Hindlimb muscle (tissue), 1 donor: ENCODE measurements at places on chromosomes 13 and 19. TPM values are rescaled to one million over a fixed set of nuclear protein-coding genes. Genes with fewer than 3 reads are reported as not detected.

- DNase-seq: no peak
These were observed 15.7 kb downstream of the CAB39L start for GRCh38 chr13:49428041-49428763.

WDR87 gene
- polyA plus RNA-seq: 0.31 TPM

CNFN gene
- not detected for polyA plus RNA-seq

DNA sequence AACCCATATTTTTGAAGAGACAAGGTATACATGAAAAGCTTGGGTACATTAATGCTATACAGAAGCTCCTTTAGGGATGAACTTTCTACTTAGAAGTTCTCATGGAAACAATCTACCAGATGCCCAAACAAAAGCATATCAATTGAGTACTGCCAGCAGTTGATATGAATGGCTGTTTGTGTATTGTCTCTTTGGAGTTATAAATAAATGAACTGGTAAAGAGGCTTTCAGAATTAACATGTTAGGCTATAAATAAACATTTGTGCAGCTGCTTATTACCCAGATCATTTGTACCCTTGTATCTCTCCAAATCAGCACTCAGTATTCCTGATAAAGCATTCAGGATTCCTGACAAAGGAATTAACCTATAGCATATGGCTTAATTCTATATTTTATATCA is 418.9 kb downstream of the FGF14 start:
- no peak for DNase-seq

TNNI3 gene
- polyA plus RNA-seq: 1.9 TPM

FUT1 gene
- 1.2 TPM for polyA plus RNA-seq

DIAPH3 gene
- polyA plus RNA-seq: 6.3 TPM

DNA sequence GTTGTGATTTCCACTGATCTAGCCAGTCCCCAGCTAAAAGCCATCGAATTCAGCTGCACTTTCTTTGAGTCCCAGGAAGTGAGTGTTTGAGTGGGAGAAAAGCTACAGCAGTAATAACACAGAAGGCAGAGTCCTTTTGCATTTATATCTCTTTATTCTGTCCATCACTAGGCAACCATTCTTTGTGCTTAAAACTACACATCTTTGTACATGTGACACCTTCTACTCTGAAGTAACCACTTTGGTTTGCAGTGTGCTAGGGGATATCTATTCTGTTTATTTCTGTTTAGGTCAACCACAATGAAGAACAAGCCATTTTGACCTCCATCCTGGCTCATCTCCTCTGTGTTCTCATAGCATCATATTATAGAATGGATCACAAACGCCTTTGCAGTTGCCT is 226.0 kb upstream of the SERP2 start:
- no peak for DNase-seq

DNA sequence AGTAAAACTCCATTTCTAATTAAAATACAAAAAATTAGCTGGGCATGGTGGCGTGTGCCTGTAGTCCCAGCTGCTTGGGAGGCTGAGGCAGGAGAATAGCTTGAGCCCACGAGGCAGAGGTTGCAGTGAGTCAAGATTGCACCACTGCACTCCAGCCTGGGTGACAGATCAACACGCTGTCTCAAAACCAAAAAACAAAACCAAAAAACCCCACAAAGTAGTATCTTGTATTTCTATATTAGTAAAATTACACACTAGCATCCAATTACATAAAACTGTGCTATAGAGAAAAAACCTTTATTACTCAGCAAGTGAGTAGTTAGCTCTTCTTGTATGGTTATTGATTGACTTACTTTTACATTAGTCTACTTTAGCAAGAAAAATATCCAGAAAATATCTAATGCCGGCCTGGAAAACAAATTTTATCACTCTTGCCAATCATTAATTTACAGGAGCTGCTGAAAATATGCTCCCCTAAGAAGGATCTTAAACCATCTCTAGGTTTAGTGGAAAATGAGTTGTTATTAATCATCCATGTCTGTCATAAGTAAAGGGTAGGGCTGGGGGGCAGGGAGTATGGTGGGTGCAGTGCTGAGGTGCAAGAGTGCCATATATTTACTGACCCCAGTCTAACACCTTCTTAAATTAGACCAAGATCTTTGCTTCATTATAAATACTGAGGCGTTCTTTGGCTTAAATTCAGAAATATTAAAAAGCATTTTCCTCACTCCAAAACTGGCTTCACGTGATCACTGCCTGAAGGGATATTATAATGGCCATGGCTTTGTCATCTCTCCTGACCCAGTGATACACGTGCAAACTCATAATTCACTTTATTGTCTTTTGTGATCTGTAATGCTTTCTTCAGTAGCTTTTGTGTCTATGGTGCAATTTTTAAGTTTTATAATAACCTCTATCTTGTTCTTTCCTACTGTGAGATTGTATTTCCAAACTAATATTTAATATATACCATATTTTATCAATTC is 44.1 kb downstream of the UBL3 start:
- no peak for DNase-seq

ATP4B gene
- not detected for polyA plus RNA-seq

SPTBN4 gene
- polyA plus RNA-seq: 0.19 TPM

DNA sequence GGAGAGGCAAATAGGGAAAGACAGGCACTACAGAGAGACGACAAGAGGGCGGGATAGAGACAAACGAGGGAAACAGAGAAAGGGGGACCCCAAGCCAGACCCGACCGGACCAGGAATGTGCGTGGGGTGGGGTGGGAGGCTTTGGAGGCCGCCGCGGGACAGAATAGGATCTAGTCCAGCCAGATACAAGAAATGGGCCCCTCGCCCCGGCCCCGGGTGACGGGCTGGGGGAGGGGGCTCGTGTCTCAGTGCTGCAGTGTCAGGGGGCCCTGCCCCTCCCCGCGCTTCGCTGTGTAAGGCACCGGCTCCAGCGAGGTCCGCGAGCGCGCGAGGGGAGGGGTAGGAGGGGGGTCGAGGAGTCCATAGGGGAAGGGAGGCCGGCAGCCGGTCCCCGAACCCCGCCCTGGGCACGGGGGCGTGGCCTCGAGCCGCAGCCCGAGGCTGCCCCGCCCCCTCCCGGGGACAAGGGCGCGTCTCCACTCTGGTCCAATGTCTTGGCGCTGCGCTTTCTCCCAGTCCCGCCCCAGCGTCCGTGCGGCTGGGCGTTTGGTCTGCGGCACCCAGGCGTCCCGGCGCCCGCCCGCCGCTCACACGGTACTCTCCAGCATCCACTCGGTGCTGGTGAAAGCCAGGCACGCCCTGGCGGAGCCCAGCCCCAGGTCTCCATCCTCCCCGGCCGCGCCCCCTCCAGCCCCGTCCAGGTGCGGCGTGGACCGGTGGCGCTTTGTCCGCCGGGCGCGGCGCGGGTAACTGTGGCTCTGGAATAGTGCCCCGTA is 11.0 kb downstream of the IFNL1 start:
- peak; percentile 46 for DNase-seq

SLC1A6 gene
- polyA plus RNA-seq: 0.35 TPM

DNA sequence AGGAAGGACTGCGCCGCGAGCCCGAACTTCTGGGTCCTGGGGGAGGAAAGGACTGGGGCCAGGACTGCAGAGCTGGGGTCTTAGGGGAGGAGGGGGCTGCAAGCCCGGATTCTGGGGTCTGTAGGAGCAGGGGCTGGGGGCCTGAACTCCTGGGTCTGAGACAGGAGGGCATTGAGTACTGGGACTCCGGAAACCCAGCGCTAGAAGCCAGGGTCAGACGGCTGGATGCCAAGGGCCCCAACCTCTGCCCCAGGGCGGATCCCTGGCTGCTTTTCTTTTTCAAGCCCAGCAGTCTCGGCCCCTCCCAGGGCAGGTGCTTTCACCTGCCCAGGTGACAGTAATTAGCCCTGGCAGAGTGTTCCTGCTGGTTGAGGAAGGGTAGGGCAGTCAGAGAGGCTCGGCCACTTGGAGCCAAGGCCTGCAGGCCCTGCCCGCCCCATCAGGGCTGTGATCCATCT is 2.3 kb downstream of the MYH14 start:
- DNase-seq: no peak
